ENCODE measurements at places on chromosomes 6 and 20.

DNA sequence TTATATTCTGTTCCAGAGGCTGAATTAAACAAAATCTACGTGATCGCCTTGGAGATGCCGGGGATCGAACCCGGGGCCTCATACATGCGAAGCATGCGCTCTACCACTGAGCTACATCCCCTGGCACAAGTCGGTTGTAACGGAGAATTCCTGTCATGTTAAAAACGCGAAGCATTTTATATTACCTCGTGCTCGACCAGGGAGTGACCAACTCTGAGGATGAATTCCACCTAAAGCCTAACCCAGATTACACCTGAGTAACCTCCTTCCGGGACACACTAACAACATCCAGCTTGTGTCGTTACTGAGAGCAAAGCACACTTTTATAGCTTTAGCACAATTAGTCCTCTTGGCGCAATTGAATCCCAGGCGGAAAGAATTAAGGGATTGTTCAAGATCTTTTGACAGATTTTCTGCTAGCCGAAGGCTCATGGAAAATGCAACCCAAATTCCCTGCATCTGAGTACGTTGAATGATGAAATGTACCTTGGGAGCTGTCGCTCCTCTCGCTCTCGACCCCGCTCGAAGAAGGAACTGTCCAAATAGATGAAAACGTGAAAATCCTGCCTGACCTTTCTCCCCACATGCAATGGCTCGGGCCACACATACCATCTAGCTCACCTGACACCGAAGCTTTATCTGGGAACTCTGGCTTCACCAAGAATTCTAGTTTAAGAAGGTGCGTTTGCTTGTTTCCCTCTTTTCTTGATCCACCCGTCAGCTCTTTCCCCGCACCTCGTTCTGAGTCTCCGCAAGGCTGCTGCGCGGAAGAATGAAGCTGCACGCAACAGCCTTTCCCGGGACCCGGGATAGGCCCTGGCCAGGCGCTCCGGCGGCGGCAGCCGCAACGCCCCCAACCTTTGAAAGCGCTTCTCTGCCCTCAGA lies 148.3 kb downstream of the GPX5 start:
- no peak for DNase-seq

GRCh38 chr6:18600255-18600654 lies 213.1 kb downstream of the RNF144B start:
- no peak for DNase-seq

DNA sequence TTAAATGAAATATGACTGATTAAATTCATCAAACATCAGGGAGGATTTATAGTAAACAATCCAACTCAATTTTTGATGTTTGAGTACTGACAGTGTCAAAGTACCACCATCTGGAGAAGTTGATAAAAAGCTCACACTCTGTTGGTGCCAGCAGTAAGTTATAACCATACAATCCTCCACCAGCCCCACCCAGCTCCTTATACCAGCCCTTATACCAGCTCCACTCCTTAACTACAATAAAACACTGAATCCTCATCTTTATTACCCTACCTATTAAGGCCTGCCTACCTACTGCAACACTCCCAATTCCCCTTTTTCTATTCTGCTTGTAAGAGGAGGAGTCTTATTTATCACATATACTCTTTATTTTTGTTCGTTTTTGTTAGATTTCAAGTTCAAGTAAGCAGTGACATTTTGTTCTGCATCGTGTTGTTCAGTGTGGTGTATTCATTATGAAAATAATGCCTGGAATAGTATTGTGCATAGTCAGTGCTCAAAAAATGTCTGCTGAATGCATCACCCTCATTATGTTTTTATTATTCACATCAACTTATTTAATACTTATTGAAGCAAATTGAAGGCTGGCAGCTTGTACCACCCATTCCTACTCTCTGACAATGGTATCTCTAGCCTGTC lies 954.7 kb upstream of the ADGRB3 start:
- no peak for DNase-seq

DNA sequence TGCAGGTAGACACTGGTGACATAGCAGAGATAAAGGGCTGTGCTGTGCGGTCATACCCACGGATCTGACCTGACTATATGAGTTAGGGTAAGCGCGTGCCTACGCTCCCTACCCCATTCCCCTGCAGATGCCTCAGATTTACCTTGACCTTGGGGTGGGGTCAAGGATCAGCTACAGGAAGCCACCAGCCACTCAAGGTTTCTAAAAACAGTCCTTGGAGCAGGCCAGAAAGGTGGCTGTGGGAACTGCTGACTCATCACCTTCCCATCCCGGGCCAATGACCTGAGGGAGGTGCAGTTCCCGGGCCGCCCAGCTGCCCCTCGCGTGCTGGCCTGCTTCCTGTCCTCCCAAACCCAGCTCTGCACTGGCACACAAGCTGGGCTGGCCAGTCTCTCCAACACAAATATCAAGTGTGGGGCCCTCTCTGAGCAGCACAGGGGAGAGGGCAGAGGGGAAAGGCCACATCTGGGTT lies 23.0 kb downstream of the KCNK5 start:
- no peak for DNase-seq

GRCh38 chr6:107271208-107271790 lies 156.0 kb upstream of the BEND3 start:
- no peak for DNase-seq

GRCh38 chr6:32637219-32637880 lies at the start of gene HLA-DQA1:
TSS of gene HLA-DQA1 (plus strand) at chr6:32637406. CDS start at chr6:32637459, 53 bp downstream.
- no peak for DNase-seq

DNA sequence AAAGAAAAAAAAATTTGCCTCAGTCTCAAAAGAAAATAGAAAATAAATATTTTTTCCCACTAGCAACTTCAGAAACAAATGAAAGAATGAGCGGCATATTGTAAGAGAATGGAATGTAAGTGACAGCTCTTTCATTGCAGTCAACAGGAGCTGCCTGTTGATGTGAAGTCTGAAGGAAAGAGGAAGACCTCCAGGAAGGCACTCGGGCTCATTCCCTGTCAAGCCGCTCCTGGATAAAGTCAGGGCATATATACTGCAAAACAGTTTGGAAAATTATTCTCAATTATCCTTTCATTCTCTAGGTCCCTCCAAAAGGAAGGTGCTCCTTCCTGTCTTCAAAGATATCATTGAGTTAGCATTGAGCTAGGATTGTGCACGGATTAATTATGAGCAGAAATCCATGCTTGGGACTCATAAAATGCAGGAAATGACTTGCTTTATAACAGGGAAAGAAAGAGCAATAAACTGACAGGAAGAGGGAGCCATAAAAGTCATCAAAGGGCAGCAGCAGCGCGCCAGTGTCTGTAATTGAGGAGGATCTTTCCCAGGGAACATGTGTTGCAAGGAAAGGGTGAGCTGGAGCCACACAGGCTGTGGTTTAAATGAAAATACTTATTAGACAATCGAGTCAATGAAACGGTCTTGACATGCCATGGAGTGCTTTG lies 218.2 kb downstream of the C6orf118 start:
- DNase-seq = no peak

DNA sequence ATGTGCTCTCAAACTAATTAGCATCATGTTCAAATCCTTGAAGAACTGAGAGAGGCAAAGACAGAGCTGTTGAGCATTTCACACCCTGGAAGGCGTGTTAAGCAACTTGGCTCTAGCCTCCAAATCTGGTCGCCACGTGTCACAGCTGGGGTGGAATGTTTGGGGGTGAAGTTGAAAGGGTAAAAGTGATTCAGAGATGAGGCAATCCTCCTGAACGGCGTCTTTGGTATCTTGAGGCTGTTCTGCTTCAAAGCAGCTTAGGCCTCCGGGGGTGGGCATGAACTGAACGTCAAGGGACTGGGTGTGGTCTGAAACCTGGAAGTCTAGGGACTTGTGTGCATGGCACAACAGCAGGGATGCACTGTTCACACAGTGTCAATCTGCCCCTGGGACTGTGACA lies 62.3 kb downstream of the TRAM2 start:
- no peak for DNase-seq

- no peak for DNase-seq
Measured at GRCh38 chr6:138518054-138518453, 18.8 kb upstream of the NHSL1 start.

DNA sequence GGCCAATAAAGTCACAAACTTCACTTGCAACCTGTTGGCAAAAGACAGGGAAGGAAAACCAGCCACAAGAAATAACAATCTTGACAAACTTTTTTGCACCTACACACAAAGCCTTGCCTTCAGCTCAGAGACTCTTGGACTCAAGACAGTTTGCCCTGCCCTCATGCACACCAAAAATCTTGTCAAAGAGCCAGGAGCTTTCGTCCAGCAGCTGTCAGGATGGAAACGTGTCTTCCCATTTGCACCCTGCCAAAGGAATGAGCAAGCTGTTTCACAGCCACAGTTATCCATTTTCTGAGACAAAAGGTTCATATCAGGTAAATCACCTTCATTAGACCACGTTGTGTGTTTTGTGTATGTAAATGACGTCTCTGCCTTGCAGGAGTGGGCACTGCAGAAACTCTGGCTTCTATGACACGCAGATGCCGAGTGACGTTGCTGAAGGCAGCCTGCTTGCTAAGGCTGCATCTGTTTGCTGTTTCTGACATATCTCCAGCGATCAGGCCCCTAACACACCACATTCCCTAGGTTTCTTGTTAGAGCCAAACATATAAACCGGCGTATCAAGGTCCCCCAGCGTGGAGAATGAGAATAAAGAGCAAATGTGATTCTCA lies 193.4 kb downstream of the SYNDIG1 start:
- peak; percentile 39 for DNase-seq

DNA sequence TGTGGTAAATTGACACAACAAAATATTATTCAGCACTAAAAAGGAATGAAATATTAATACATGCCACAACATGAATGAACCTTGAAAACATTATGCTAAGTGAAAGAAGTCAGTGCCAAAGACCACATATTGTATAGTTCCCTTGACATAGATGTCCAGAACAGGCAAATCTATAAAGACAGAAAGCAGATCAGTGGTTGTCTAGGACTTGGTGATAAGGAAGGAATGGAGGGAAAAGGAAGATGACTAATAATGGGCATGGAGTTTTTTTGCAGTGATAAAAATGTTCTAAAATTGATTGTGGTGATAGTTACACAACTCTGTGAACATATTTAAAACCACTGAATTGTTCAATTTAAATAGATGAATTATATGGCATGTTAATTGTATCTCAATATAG lies 32.5 kb downstream of the TBX18 start:
- DNase-seq = no peak

GRCh38 chr6:33705955-33706725 lies 5.4 kb downstream of the UQCC2 start:
- DNase-seq = peak; percentile 64

DNA sequence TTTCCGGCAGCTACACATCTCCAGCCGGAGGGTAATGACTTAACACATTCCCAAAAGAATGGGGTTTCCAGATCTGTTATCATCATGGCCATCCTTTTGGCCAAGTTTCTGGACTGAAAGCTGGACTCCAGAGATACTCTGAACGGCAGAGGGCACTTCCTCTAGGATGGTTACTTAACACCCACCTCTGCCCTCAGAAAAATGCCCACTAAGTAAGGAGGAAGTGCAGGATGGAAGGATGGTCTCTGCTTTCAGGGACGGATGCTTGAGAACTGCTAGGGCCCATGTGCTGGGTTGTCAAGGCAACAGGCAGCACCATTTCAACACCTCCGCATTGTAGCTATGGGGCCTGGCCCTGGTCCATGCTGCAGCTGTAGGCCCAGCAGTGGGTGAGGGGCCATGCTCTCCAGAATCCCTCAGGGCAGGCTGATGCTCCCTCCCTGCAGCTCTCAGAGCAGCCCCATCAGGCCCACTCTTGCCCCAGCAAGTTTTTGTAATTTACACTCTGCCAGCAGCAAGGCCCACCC lies 16.5 kb upstream of the TGM3 start:
- no peak for DNase-seq

DNA sequence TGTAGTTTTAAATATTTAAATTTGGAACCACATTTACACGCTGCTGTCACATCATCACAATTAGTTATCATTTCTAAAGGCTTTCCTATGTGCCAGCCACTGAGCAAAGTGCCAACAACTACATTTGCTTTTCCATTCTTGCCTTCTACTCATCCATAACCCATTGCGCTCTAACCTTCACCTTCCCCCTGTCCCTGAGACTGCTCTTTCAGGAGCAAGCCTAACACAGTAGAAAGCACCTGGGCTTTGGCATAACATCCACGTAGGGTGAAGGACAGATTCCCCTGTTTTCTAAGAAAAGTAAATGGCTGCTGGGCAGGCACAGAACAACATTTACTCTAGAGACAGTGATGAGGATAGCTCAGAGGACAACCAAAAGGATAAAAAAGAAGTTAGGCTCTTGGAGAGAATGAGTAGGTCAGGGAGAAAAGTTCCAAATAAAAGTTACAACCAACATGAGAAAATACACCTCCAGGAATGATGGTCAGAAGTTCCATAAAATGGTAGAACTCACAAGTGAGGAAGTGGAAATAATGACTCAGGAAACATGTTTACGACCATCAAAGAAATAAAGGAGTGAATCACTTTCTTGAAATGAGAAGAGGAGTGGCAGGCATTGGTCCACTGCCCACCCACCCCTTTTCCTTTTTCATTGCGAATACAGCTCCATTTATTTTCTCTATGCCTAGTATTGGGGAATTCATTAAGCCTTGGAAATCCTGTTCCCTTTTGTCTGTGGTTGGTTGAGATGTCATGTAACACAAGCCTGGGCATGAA lies 77.2 kb downstream of the PFDN4 start:
- DNase-seq = no peak

DNA sequence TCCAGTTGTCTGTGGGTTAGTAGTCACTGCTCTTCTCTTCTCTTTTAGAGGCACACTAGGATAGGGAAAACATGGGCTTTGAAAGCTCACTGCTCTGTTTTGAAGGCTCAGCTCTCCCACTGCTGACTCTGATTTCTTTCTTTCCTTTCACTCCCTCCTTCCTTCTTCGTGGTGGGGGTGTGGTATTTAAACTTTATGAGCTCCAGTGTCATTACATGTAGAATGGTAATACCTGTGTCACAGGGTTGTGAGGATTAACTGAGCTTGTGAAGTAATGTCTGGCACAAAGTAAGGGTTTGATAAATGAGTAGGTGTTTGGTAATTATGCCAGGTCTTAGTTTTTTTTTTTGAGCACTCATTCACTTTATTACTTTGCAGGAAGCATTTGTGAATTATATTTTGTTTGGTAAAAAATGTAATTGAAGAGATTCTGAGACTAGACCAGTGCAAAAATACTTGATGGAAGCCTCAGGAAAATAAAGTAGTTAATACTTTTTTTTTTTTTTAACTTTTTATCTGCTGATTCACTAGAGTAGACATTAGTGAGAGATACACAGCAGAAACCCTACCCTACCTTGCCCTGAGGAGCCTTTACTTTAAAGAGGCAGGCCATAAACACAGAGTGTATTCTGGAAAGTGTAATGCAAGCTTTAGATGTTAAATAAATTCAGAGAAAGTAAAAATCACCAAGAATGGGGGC lies 17.3 kb downstream of the SMAP1 start:
- DNase-seq = no peak

- DNase-seq = no peak
Measured at GRCh38 chr6:35487658-35488516, 9.0 kb downstream of the TEAD3 start.
